HFFc6 (cell line): ENCODE measurements at places on chromosomes 1 and 21. TPM values are rescaled to one million over a fixed set of nuclear protein-coding genes. Genes with fewer than 3 reads are reported as not detected.
A peak's percentile ranks its signal among the peaks of the same experiment; 100 is the strongest.

DNA sequence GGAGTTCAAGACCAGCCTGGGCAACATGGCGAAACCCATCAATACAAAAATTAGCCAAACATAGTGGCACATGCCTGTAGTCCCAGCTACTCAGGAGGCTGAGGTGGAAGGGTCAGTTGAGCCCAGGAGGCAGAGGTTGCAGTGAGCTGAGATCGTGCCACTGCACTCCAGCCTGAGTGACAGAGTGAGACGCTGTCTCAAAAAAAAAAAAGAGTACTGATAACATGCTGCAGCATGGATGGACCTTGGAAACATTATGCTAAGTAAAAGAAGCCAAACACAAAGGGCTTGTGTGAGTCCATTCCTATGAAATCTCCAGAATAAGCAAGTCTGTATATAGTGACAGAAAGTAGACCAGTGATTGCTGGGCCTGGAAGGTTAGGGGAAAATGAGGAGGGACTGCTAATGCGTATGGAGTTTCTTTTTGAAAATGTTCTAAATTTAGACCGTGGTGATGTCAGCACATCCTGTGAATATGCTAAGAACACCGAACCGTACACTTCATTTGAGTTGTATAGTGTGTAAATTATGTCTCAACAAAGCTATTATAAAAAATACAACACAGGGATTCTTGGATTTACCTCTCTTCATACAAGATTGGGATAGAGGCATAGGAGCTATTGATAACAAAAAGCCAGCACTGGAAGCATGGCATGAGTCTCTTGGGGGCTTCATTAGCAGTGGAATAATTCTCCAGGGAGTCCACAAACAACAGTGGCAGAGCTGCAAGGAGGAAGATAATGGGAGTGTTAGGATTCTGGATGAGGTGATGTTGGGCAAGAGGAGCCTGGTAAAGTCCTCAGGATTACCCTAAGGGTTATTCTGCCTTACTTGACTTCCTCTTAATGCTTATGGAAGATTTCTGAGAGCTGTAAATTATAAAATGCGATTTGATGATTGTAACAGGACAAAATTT, 73.5 kb downstream of the TTC3 start:
- peaks cover 44% of the 10 kb centered on the region for H3K4me1 ChIP-seq
- no peak overlapping the region for H3K4me3 ChIP-seq
- no peak overlapping the region for H3K27ac ChIP-seq

The MAP10 gene
- total RNA-seq: 0.10 and 0.43 TPM in 2 replicates

- DNase-seq: no peak
- no peaks in the 10 kb centered on the region for H3K36me3 ChIP-seq
- peaks cover 59% of the 10 kb centered on the region for H3K27me3 ChIP-seq
- H3K4me1 ChIP-seq: no peaks in the 10 kb centered on the region
Measured at GRCh38 chr1:10767282-10767681, 29.2 kb downstream of the CASZ1 start.

DNA sequence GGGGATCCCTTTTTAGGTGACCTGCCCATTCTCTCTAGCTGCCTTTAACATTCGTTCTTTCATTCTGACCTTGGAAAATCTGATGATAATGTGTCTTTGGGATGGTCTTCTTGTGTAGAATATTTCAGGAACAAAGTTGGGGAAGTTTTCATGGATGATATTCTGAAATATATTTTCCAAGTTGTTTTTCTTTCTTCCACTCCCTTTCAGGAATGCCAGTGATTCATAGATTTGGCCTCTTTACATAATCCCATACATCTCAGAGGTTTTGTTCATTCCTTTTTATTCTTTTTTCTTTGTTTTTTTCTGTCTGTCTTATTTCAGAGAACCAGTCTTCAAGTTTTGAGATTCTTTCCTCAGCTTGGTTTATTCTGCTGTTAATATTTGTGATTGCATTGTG, 13.9 kb upstream of the SCMH1 start:
- 0 out of 2 replicates have a peak overlapping the region, but pooled peaks have one; percentile 7 for H3K27ac ChIP-seq
- H3K36me3 ChIP-seq: peaks cover 18% of the 10 kb centered on the region
- peaks cover 4% of the 10 kb centered on the region; the same call in 1 of the 2 replicates for H3K27me3 ChIP-seq
- peaks cover 17% of the 10 kb centered on the region for H3K4me1 ChIP-seq

GRCh38 chr1:76503736-76504135, 363.5 kb upstream of the ST6GALNAC5 start:
- H3K27me3 ChIP-seq: no peaks in the 10 kb centered on the region; the same call in 1 of the 2 replicates
- no peaks in the 10 kb centered on the region; the same call in 1 of the 2 replicates for H3K4me1 ChIP-seq
- H3K4me3 ChIP-seq: no peak overlapping the region
- no peaks in the 10 kb centered on the region for H3K36me3 ChIP-seq

DNA sequence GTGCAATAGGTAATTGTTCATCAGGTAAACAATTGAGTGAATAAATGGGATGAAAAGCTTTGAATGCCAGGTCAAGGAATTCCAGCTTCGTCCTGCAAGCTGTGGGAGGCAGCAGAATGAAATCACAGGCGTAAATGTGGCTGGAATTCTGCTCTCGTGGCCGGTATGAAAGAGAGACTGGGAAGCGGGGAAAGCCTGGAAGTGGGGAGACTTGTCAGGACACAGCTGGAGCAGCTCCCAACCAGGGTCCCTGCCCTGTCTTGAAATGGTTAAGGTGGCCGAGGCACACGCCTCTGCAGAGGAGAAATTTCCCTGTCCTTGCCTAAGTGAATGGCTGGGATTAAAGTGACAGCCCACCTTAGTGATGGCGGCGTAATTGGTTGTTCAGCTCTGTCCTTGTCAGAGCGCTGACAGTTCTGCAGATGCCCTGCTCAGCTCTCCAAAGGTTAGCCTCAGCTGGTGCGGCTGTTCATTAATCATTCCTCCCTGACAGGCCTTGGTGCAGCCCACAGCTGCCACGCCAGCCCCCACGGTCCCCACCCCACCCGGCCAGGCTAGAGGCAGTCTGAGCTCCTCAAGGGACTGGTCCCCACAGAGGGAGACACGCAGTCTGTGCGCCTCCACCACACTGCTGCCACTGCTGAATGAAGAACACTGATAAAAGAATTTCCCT, 398.3 kb upstream of the POU3F1 start:
- H3K27ac ChIP-seq: no peak overlapping the region
- peaks cover 4% of the 10 kb centered on the region for H3K27me3 ChIP-seq
- H3K4me3 ChIP-seq: no peak overlapping the region
- H3K36me3 ChIP-seq: peaks cover 6% of the 10 kb centered on the region

DNA sequence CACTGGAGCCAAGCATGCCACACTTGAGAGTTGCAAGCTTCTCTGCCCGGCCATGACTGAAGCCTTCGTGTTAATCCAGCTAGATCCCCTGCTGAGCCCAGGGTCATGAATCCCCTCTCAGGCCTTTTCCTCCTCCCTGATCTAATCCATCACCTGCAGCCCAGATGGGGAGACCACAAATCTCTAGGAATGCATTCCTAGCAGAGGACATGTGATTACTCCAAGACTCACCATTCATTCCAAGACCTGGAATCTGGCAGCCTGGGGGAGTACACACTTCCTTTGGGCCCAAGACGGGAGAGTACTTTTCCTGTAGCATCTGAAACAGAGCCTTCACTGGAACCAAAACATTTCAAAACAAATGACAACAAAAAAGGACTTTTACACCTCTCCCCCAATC, 269.3 kb upstream of the NFIA start:
- DNase-seq: no peak
- no peaks in the 10 kb centered on the region for H3K4me1 ChIP-seq
- H3K27me3 ChIP-seq: no peaks in the 10 kb centered on the region
- H3K36me3 ChIP-seq: no peaks in the 10 kb centered on the region

The PLEKHN1 gene
- 6.2 to 6.3 TPM (median 6.3 TPM) in 3 replicates for total RNA-seq
